ENCODE measurements at places on chromosomes 12 and 14.

GRCh38 chr14:96792591-96792990 lies 4.6 kb upstream of the VRK1 start:
- no peak overlapping the region for H3K4me3 ChIP-seq
- no peaks in the 10 kb centered on the region for H3K36me3 ChIP-seq
- H3K27me3 ChIP-seq, result no peaks in the 10 kb centered on the region
- no peak overlapping the region for H3K27ac ChIP-seq

- no peaks in the 10 kb centered on the region for H3K36me3 ChIP-seq
- H3K27ac ChIP-seq, result no peak overlapping the region
- H3K4me3 ChIP-seq, result peak overlapping the region; percentile 45
- peak; percentile 88 for DNase-seq
Observed at GRCh38 chr14:81436296-81437138, 36.4 kb upstream of the STON2 start.

DNA sequence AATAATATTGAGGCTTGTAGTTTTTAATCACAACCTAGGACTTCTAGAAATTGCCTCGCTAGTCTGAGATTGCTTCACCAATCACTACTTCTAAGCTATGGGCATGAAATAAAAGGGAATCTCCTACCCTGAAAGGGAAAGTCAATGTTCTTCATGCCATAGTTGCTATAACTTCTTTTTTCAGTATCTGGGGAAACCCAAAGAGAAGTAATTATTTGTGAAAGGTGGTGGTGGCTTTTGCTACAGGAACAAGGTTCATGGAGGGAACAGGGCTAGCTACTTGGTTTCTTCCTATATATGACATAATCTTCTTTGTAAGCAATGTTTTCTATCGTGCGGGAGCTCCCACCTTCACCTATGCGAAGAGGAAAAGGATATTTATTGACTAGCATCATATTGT lies 61.6 kb upstream of the DNM1L start:
- H3K36me3 ChIP-seq, result no peaks in the 10 kb centered on the region
- no peak overlapping the region for H3K27ac ChIP-seq
- H3K4me1 ChIP-seq, result peaks cover 9% of the 10 kb centered on the region
- no peak for DNase-seq
- no peaks in the 10 kb centered on the region for H3K27me3 ChIP-seq
- no peak overlapping the region for H3K4me3 ChIP-seq

DNA sequence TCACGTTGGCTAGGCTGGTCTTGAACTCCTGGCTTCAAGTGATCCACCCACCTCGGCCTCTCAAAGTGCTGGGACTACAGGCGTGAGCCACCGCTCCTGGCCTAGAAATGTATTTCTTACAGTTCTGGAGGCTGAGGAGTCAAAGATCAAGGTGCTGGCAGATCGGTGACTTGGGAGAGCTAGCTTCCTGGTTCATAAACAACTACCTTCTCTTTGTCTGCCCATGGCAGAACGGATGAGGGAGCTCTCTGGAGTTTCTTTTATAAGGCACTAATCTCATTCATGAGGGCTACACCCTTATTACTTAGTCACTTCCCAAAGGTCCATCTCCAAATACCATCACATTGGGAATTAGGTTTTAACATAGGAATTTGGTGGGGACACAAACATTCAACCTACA lies 38.9 kb downstream of the SLC17A8 start:
- no peaks in the 10 kb centered on the region for H3K36me3 ChIP-seq
- H3K27me3 ChIP-seq, result no peaks in the 10 kb centered on the region
- no peaks in the 10 kb centered on the region for H3K4me1 ChIP-seq
- no peak overlapping the region for H3K27ac ChIP-seq
